ENCODE measurements at places on chromosomes 6 and 20.

DNA sequence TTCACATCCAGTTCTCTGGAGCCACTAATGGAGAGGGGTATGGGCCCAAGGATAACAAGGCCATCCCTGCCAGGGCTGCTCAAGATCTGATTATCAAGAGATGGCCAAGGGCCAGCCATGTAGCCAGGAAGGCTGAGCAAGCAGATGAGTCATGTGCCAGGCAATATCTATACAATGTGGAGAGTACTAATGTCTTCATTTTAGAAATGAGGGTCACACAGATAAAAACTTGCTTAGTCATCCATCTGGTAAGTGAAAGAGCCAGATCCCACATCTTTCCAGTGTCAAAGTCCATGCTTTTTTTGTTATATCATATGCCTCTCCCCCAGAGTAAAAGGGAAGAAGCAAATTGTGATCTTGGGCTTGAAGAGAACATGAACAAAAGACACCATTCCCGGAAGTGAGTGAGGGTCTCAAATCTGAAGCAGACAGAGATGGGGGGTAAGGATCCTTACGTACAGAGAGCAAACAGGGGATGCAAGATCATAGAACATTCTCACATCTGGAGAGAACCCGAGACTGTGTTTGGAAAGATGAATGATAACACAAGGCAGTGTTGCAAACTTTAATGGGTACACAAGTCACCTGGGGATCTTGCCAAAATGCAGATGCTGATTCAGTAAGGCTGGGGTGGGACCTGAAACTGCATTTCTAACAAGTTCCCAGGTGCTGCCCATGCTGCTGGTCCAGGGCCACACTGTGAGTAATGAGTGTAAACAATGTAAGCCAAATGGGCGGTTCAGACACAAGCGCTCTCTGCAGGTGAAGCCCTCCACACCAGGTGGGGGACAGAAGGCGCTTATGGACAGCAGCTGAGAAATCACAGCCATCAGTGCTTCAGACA lies 20.0 kb upstream of the GSTA3 start:
- peak; percentile 35 for DNase-seq

DNA sequence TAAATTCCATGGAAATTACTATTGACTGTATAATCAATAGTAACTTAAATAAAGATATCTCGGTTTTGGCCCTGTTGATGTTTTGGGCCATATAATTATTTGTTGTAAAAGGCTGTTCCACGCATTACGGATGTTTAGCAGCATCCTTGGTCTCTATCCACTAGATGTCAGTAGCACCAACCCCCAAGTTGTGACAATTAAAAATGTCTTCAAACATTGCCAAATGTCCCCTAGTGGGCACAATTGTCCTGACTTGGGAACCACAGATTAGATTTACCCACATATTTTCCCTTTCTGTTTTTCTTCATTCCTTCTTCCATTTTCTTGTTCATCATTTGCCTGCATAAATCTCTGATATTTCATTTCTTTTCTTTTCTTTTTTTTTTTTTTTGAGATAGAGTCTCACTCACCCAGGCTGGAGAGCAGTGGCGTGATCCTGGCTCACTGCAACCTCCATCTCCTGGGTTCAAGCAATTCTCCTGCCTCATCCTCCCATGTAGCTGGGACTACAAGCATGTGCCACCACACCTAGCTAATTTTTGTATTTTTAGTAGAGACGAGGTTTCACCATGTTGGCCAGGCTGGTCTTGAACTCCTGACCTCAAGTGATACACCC lies 13.6 kb upstream of the WFDC8 start:
- no peak for DNase-seq

GRCh38 chr6:5665173-5665572 lies 341.6 kb downstream of the NRN1 start:
- DNase-seq, result no peak

DNA sequence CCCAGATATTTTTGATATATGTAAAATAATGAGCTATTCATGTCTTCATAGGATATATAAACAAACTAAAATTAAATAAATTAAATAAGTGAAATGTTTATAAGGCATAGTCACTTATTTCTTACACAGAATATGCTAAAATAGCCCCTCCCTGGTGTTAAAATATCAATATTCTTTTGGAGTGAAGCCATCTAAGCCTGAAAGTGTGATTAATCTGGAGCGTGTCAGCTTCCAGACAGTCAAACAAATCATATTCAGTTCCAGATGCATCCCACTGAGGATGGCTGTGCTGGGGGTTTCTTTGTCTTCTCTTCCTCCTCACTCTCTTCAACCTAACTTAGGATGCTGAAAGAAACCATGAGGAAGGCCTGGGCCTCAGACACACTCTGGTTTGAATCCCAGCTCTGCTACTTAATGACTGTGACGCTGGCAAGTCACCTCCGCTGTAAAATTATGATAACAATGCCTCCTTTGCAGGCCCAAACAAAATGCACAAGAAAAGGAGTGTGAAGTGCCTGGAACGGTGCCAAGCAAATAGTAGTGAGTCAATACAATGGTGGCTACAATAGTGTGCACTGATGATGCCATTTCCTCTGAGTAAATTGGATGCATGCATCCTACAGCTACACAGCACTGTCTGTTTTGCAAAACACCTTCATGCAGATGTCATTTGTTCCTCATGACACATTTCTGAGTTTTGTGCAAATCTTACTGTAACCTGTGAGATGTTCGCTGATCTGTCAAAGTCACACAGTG lies 161.4 kb downstream of the FOXC1 start:
- DNase-seq, result no peak

- no peak for DNase-seq
These were observed 642 bp downstream of the EEF1A2 start for GRCh38 chr20:63497946-63498935.

DNA sequence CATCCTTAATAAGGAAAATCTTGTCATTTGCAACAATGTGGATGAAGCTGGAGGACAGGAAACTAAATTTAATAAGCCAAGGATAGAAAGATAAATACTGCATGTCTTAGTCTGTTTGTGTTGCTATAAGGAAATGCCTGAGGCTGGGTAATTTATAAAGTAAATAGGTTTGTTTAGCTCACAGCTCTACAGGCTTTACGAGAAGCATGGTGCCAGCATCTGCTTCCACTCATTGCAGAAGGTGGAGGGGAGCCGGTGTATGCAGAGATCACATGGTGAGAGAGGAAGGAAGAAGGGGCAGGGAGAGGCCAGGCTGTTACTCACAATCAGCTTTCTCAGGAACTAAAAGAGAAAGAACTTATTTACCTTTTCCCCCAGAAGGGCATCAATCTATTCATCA lies 118.9 kb upstream of the SMLR1 start:
- no peak for DNase-seq

- no peak for DNase-seq
These were observed 3.3 kb downstream of the OSER1 start for GRCh38 chr20:44207126-44207723.

GRCh38 chr6:147132889-147133288 lies 71.3 kb upstream of the STXBP5 start:
- DNase-seq, result no peak

DNA sequence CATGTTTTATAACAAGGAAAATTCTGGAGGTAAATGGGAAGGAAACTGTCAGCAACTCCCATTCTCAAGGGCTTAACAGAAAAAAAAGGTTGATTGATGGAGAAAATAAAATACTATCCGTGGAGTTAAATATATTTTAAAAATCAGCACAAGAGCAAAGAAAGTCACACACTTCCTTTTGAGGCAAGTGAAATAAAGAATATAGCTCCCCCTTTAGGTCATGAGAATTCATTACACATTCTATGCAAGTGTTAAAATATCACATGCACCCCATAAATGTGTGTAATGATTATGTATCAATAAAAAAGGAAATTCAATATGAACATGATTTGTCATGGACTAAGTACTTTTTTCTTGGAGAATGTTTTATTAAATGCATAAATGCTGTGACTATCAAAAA lies 349.2 kb downstream of the TPBG start:
- no peak for DNase-seq

- DNase-seq, result no peak
These were observed 33.8 kb upstream of the AIG1 start for GRCh38 chr6:143026696-143027449.

DNA sequence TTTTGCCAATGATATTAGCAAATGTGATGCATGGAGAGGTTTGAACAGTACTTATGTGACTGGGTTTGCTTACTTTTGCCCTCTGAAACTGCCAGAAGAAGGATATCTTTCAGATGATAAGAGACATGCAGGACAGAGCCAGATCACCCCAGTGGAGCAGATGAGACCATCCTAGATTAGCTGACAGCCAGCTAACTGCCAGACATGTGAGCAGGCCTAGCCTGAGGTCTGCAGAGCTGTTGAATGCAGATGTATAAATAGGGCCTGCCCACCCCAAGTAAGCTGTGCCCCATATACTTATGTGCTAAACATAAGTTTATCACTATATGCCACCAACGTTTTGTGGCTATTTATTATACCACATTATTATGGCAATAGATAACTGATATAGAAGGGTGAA lies 5.9 kb downstream of the ZSCAN31 start:
- no peak for DNase-seq

DNA sequence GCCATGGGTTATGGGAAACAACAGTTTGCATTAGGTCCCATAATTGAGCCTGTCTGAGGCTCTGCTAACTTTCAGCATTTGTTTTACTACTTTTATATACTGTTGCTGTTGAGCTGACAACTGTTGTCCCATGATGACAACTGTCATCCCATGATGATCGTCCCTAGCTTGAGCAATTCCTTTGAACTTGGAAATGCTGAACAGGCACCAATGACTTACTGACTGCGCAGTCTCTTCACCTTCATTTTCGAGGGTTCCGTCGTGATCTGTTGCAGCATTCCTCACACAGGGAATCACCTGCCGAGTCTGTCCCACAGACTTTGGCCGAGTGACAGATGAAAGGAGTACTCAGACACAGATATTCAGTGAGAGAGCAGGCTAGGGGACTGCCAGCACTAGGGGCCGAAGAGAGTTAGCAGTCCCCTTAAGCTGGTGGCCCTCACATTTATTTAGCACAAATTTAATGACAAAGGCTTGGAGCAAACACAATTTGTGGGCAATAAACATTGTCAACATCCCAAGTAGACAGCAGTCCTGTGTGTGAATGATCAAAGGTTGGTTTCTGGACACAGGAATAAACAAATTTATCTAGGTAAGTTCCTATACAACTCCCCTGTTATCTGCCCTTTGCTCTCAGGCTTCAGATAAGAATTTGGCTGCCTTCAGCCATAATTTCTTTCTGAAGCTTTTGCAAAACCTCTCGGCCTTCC lies 10.0 kb upstream of the TBC1D20 start:
- DNase-seq, result no peak

- DNase-seq, result no peak
These were observed 76.9 kb downstream of the NOL4L start for GRCh38 chr20:32507998-32508774.

- DNase-seq, result no peak
These were observed 289.9 kb upstream of the ZFP64 start for GRCh38 chr20:52481443-52481842.

- DNase-seq, result no peak
These were observed 1.3 kb downstream of the EPPIN start for GRCh38 chr20:45545754-45546453.

DNA sequence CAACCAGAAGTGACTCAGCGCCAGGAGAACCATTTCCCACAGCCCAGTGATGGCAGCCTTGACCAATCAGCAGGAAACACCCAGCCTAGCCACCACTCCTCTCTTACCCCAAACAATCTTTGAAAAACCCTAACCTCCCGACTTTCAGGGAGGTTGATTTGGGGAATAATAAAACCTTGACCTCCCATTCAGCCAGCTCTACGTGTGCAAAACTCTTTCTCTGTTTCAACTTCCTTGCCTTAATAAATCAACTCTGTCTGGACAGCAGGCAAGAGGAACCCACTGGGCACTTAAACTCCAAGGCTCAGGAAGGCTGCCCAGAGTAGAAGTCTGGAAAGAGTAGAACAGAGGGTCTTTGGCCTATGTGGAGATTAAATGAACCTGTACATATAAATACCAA lies 35.0 kb downstream of the SERPINB1 start:
- DNase-seq, result no peak

DNA sequence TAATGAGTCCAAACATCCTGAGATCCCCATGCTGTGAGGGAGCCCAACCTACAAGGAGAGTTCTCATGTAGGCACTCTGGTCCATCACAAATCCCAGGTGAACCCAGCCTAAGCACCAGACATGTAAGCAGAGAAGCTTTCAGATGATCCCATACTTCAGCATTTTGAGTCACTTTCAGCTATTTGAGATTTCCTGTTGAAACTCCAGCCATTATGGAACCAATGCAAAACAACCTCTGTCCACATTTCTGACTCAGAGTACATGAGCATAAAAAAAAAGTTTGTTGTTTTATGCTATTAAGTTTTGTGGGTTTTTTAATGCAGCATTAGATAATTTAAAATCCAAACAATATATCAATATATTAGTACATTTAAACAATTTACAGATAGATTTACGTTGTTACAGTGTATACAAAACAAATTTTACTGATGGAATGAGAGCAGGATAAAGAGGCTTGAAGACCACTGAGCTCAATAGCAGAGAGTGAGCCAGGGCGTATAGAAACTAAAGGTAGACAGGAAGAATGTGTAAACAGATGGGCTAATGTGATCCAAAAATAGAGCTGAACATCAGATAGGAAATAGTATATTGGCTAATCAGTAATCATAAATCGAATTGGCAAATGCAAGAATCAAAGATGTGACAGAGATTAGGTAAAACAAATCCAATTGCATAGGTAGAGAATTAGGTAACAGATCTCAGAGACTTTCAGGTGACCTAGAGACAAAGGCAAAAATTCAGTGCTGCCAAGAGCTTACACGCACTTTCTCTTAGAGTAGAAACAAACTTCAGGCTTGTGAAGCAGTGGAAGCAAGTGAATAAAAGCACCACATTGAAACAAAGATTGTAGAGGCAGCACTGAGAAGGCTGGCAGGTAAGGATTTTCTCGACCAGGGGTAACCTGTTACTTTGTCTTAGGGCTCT lies 36.2 kb upstream of the PLCB1 start:
- DNase-seq, result no peak

- no peak for DNase-seq
These were observed 5.5 kb downstream of the KATNA1 start for GRCh38 chr6:149642829-149643580.

- no peak for DNase-seq
These were observed 648.8 kb upstream of the AGPAT4 start for GRCh38 chr6:161922631-161923119.

DNA sequence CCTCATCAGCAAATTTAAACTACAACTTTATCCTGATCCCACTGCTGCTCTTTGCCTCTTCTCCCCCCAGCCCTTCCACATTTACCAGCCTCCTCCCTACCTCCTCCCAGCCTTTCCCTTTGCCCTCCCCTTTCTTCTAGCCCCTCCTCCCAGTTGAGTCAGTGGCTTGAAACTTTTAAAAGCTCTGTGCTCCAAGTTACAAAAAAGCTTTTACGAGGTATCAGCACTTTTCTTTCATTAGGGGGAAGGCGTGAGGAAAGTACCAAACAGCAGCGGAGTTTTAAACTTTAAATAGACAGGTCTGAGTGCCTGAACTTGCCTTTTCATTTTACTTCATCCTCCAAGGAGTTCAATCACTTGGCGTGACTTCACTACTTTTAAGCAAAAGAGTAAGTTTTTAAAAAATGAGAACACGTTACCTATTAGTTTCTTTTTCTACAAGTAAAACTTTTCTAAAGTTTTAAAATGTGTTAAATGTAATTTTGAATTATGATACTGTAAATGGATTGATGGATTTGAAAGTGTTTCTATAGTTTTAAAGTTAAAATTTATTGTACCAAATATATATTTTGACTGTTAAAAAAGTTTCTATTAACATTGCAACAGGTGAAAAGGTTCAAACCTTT lies at the start of gene GJA1:
TSS of gene GJA1 (plus strand) at position 203 of the 626 bp plus-strand sequence. CDS start 11,202 bp downstream, outside the sequence.
- peak; percentile 76 for DNase-seq

- no peak for DNase-seq
These were observed 77.7 kb downstream of the ASCC3 start for GRCh38 chr6:100803264-100804045.

All from lower leg skin (tissue), 4 donors.